ENCODE measurements at places on chromosomes 12 and 14.

DNA sequence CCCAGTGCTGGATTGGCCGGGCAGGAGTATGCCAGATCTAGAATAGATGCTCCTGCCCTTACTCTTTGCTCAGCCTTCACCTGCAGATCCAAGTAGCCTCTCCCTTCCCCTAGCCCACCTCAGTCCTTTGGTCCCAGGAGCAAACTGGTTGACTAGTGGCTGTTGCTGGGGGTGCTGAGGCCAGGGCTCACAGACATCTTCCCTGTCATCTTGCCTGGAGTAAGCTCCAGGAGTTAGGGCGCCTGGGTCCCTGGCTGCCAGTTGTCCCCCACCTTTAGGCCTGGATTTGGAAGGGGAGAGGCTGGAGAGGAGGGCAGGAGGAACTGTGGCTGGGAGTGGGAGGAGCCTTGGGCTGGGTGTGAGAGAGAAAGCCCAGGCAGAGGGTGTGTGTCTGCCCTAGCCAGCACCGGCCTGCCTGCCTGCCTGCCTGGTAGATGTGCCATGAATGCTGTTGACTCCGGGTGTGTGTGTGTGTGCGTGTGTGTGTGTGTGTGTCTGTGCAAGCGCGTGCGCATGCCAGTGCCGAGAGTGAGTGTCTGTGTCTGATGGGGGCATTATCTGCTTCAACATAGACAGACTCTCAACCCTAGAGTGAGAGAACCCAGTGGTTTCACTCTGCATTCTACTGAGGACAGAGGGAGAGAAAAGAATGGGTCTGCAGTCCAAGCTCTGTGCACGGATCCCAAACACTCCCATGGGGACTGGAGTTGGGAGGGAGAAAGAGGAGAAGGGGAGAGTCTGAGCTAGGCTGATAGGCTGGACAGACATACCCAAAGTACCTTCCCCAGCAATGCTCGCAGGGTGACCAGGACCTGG is 845 bp upstream of the RARG start:
- no peak for DNase-seq

DNA sequence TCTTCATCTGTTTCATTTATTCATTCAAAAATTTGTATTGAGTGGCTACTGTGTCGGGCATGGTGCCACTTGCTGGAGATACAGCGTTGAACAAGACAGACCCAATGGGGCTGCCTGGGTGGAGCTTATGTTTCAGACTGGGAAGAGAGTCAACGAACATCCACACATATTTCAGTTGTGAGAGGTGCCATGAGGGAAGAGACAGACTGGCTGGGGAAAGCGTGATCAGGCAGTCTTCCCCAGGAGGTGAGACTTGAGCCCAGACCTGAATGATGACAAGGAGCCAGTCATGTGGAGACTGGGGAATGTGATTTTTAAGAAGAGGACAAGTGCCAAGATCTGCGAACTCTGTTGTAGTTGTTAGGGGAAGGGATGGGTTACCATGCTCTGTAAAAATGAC is 12.2 kb downstream of the BICD1 start:
- no peak for DNase-seq

GRCh38 chr14:102063808-102064429 is 22.9 kb downstream of the HSP90AA1 start:
- no peak for DNase-seq

DNA sequence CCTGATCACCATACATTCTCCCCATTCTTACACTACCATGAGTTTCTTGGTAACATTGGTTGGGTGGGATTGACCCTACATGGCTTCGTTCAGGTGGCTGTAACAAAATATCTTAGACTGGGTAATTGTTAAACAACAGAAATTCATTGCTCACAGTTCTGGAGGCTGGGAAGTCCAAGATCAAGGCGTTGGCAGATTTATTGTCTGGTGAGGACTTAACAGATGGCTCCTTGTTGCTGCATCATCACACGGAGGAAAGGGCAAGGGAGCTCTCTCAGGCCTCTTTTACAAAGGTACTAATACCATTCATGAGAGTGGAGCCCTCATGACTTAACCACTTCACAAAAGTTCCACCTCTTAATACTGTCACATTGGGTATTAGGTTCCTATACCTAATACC is 116.7 kb upstream of the EGLN3 start:
- DNase-seq = no peak

- DNase-seq = no peak
Measured at GRCh38 chr12:51636581-51636980, 45.5 kb downstream of the SCN8A start.

- DNase-seq = no peak
Measured at GRCh38 chr14:24403294-24403998, 4.6 kb downstream of the NYNRIN start.

DNA sequence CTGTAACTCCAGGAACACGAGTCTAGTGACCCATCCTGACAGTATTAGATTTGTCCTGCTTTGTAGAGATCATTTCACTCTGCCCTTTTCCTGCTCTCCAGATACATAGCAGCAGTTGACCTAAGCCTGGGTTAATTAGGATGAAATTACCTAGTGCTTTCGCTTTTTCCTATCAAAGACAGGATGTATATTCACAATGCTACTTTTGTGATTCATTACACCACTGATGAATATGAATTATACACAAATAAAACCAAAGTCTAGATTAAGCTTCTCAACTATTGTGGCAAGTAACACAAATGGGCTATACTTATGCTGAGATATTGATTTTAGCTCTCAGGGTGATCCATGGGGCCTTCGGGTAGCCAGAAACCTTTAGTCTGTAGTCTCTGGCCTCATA is 17.9 kb downstream of the CERS5 start:
- DNase-seq = no peak

- DNase-seq = no peak
Measured at GRCh38 chr14:73741876-73742519, 27.8 kb upstream of the PNMA1 start.

DNA sequence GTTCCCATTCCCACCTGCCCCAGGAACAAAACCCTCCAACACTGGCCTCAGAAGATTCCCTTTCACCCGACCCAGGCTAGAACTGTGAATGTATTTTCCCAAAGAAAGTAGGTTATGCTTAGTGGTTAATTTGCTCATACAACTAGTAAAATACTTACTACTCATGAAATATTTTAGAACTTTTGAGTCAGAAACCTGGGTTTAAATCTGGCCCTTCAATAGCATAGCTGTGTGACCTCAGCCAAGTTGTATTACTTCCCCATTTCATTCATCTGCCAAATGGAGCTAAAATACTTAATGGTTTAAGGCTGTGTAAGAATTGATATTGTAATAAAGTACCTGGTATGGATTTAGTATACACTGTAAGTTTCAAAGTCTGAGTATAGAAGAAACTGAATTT is 69.1 kb upstream of the DNM1L start:
- no peak for DNase-seq

DNA sequence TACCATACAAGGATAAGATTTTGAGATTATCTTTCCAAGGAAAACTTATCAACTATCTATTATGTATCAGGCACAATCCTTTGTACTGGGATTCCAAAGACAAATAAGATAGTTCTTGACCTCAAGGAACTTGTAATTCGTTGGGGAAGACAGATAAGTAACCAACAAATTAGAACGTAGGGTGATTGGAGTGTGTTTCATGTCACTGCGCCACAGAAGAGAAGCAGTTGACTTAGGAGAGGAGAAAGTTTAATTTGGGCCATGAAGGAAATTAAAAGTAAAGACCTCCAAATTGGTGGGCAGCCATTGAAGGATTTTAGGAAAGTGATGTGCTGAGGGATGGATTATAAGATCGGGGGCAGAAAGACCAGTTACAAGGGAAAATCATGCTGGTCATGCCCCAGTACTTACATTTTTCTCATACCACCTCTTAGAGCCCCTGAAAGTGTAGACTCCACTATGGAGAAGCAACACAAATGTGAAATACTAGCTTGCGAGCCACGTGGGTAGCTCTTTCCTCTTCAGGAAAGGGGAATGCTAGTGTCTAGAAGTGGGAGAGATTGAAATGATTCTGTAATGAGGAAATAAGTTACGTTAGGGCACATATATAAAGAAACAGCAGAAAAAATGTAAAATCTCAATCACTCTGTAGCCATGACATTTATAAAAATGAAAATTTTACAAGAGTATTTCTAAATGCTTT is 148.7 kb downstream of the ETV6 start:
- no peak for DNase-seq

- peak; percentile 49 for DNase-seq
Measured at GRCh38 chr14:49634547-49635334, at the start of gene DNAAF2. Gene DNAAF2, minus strand, starts transcription at chr14:49635244. Its CDS starts 95 bp downstream, at chr14:49635149.

GRCh38 chr12:128715485-128715884 is 108.3 kb downstream of the SLC15A4 start:
- no peak for DNase-seq

- DNase-seq = peak; percentile 37
Measured at GRCh38 chr12:48795550-48796455, 6.9 kb upstream of the ADCY6 start.

DNA sequence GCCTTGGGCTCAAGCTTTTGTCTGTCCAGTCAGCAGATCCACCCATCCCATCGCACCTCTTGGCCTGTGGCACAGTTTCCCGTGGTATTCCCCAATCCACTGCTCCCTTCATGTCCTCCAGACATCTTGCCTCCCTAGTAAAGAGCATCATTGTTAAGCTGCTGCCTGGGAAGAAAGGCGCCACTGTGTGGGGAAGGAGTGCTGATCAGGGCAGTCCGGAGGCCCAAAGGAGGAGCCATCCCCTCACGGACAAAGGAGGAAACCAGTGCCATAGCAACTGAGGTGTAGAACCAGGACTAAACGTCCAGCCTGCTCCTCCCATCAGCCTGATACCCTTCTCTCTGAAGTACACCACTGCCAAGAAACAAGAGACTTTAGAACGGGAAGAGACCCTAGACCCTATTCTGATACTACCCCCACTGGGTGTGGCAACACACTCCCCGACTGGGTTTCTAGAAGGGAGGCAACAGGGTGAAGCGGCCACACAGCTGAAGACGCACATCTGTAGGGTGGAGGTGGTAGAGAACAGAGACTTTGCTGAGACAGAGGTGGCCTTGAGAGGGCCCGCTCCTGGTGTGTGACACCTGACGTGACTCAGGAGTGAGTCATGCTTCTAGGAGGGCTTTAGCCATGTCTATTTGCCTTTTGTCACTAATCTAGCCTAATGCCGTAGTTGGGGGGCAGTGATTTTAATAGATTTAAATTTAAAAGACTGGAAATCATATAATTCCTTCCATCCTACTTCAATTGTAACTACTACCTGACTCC is 185.0 kb downstream of the DPF3 start:
- DNase-seq = no peak

- no peak for DNase-seq
Measured at GRCh38 chr14:94217116-94217515, 43.0 kb downstream of the PPP4R4 start.

DNA sequence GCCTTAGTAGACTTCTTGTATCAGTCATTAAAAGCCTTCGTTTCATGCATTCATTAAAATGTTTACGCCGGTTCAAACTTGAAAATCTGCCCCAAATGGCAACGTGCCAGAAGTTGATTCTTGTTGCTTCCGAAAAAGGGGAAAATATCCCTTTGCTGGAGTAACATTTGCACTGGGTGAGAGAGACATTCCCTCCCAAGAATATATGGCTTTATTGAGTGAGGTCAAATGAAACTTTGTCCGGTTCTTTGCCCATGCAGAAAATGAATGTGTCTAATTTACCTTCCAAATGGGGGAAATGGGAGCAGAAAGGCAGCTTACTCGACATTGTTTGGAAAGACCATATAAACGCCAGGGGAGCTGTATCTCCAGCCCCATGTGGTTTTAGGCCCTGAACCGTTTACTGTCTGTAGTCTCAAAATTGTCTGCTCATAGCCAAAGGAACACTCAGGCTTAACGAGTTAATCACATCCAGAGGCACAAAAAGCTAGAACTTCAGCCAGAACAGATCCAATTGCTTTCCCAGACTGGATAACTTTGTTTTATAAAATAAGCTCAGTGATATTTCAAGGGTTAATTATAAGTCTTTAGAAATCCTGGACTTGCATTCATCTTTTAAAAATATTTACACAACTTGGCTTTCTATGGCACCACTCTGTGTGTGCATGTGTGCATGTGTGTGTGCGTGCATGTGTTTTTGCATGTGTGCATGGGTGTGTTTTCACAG is 2.9 kb upstream of the EMP1 start:
- no peak for DNase-seq

DNA sequence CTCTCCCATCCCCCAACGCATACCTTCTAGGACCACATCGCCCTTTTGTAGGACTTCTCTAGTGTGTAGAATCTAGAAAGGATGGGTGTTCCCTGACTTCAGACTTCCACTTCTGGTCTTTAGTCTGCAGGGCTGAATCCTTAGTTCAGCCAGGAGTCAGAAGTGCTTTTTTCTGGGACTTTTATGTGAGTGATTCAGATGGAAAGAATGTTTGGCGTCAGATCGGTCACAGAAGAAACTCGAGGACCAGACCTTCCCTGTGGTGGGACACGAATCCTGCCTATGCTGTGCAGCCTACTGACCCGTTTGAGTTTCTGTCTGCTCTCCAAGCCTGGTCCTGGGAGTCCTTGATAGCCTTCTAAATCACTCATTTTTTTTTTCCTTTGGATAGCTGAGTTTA is 165.4 kb upstream of the SSTR1 start:
- DNase-seq = no peak

- no peak for DNase-seq
Measured at GRCh38 chr14:22524784-22525161, 64.3 kb downstream of the DAD1 start.

GRCh38 chr12:64894827-64895475 is 70.5 kb downstream of the TBC1D30 start:
- no peak for DNase-seq

- no peak for DNase-seq
Measured at GRCh38 chr14:84592770-84593169, 937.2 kb upstream of the FLRT2 start.

DNA sequence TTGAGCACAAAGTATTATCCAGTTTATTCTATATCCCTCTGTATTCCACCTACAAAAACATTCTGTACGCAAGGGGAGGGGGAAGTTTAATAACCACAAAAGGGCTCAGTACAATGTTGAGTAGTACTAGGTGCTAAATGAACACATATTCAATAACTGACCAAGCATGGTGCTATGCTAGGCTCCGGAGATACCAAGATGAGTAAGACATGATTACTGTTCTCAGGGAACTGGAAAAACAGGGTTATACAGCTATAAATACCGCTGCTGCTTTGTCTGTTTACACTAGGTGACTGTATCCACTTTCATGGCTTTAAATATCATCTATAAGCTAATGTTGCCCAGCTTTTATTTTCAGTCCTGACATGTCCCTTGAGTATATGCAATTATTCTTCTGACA is 135.8 kb downstream of the INSM2 start:
- no peak for DNase-seq

- no peak for DNase-seq
Measured at GRCh38 chr14:57962325-57963035, 96.6 kb upstream of the SLC35F4 start.

- DNase-seq = no peak
Measured at GRCh38 chr12:96402061-96402460, 1.8 kb upstream of the CDK17 start.

GRCh38 chr14:76762411-76763095 is 1.3 kb downstream of the VASH1 start:
- no peak for DNase-seq

GRCh38 chr12:46371718-46372543 is 642 bp downstream of the SLC38A2 start:
- peak; percentile 40 for DNase-seq

DNA sequence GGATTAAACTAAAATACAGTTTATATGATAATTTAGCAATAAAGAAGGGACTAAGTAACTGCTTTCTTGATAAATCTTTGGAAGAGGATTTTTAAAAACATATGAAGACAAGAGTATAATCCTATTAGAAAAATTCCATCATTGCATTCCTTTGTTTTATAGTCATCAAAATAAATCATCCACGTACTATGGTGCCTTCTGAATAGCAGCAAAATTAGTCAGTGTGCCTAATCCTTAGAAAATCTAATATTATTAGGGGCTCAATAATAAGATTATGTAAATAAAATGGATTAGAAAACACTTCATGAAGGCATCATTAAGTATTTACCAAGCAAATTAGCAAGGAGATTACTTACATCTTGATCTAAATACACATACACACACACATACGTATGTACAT is 102.1 kb downstream of the KCNH5 start:
- no peak for DNase-seq

Data from activated T-cell treated with anti-CD3 and anti-CD28 coated beads for 1 hour (primary cell).